ENCODE measurements at places on chromosomes 6 and 20.

GRCh38 chr20:57747861-57748481 lies 38.2 kb upstream of the PMEPA1 start:
- peak; percentile 38 for DNase-seq

DNA sequence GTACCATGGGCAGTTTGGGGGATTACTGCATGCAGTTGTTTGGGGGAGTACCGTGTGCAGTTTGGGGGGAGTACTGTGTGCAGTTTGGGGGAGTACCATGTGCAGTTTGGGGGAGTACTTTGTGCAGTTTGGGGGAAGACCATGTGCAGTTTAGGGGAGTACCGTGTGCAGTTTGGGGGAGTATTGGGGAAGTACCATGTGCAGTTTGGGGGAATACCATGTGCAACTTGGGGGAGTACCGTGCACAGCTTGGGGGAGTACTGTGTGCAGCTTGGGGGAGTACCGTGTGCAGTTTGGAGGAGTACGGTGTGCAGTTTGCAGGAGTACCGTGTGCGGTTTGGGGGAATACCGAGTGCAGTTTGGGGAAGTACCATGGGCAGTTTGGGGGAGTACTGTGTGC lies 22.3 kb downstream of the CDH4 start:
- DNase-seq = no peak

- no peak for DNase-seq
These were observed 147.1 kb downstream of the OR2B2 start for GRCh38 chr6:27765028-27765590.

GRCh38 chr6:45864651-45865050 lies 151.0 kb downstream of the CLIC5 start:
- DNase-seq = no peak

GRCh38 chr20:300345-300990 lies 3.1 kb downstream of the ZCCHC3 start:
- no peak for DNase-seq

GRCh38 chr20:8156235-8157079 lies 24.4 kb downstream of the PLCB1 start:
- DNase-seq = no peak

DNA sequence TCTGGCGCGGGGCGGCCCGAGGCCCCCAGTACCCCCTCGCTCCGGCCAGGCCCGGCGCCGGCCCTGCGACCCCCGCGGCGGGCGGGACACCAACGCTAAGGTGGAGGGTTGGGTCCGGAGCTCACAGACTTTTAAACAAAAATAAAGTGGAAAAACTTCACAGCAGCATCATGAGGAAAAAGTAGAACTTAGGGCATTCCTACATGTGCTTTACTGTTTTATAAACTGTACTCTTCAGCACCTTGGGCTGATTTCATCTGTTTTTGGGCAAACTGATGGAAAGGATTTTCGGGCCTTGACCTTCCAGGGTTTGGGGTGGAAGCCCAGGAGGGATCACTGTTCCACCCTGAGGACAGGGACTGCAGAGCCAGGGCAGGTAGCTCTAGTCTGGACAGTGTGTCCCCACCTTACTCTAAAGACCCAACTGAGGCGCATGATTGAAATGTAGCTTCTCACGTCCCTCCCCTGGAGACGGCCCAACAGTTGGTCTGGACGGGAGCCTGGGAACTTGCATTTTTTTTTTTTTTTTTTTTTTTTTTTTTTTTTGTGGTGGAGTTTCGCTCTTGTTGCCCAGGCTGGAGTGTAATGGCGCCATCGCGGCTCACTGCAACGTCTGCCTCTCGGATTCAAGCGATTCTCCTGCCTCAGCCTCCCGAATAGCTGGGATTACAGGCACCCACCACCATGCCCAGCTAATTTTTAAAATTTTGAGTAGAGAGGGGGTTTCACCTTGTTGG lies 740 bp downstream of the NELFCD start:
- DNase-seq = no peak

DNA sequence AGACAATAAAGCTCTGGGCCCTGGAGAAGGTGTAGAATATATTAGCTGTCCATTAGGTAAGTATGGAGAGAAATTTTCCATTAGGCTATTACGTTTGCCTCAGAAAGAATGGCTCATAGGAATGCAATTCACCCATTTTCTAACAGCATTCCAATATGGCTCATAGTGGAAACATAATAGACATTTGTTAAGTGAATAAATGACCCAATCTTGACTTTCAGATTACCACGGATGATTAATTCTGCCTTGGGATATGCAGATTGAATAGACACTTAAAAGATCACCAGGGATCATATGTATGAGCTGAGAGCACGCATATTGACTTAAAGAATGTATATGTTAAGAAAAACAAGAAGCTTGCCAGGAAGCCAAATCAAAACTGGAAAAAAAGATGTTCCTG lies 209.1 kb upstream of the CDYL start:
- DNase-seq = no peak

DNA sequence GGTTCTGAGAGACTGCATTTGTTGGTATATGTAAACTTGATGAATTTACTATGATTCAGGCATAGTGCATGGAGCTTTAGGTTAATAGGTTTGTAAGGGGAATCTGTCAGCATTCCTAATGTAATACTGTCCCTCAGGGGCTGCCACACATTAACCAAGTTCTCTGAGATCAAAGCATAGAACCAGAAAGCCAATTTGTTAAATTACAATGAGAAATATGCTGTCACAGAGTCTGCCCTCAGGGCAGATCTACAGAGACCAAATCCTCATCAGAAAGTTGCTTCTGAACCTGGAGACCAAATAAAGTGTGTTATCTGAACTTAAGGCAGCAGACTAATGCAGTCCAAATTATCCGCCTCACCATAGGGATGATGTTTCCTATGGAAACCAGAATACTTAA lies 250.8 kb upstream of the HTR1E start:
- no peak for DNase-seq

DNA sequence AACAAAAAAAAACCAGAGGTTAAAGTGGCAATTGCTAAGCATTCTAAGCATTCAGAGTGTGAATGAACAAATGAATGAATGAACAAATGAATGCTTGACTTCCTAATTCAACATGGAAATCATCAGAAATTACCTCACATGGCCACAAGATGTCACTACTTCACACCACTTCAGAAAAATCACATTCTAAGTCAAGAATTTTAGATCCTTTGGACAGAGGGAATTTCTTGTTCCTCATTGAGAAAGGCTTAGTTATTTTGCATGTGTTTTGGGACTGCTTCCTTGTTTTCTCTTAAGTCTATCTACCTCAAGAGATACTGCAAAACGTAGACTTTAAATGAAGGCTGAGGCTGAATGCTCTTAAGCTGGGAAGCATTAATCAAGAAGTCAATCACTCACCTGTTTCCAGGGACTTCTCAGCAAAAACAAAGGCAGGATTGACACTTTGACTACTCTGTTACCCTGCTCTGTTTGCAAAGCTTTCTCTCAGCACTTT lies 120.2 kb downstream of the MBOAT1 start:
- DNase-seq = no peak

- DNase-seq = no peak
These were observed 52.8 kb upstream of the FILIP1 start for GRCh38 chr6:75546381-75546780.

GRCh38 chr6:170449835-170450753 lies 103.0 kb downstream of the PSMB1 start:
- DNase-seq = no peak

DNA sequence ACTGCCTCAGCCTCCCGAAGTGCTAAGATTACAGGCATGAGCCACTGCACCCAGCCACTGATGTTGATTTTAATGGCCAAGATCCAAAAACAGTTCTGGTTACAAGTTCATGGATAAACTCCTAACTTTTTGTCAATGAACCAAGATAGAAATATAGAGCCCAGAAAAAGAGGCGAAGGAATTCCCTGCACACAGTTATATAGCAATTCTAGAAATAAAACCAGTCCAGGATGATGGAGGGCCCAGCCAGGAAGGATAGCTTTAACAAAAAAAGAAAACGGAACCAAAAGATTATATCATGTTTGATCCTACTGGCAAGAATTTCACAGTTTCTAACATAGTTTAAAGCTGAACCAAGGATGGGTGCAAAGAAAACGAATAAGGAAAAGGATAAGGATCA lies 10.9 kb downstream of the EPB41L2 start:
- no peak for DNase-seq

DNA sequence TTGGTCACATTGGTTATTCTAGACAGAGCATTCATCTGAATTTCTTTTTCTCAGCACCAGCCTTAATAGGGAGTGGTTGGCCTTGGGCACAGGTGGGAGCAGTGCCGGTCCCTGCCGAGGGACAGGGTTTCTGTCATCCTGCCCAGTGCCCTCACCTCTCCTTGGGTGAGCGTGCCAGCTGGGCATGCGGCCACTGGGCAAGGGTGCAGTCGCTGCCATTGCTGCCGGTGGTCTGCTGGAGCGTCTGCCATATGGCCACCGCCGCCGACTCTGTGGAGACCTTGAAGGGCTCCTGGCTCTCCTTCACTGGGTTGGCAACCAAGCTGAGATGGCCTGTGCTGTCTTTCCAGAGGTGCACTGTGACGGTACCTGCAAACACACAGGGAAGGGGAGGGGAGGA lies 16.4 kb upstream of the UQCC2 start:
- DNase-seq = peak; percentile 81

DNA sequence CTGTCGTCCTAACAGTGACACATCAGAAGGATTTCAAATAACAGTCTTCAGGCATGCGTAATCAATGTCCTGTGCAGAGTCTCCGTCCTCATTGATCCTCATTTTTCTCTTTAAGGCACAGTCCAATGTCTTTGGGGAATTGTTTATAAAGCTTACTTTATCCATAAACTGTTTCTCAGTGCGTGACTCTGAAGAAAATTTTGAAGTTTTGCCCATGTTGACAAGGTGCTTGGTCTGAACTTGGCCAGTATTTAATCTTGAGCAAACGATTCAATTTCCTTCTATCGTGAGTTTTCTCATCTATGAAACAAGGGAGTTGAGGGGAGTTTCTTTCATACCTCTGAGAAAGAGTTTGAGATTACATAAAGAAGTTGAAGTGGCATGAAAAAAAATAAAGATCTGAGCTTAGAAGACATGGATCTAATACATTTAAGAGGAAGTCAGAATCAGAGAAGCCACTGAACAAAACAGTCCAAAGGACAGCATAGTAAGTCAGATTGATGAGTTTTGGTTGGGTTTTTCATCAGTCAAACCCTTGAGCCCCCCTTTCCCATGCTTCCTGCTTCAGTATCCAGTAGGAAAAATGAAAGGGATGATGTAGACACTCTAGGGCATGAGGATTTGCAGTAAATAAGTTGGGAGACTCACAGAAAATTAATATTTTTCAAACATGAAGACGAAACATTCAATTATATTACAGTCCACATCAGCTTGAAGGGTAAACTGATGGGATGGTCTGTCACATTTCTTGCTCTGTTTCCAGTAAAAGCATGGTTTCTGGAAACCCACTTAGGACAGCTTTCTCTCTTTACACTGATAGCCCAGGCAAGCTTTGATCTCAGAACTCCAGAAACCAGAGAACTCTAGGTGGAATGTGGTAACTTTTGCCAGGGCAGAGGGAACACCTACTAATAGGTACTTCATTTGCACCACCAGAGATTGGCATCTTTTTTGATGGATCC lies 8.1 kb downstream of the EDN1 start:
- no peak for DNase-seq

DNA sequence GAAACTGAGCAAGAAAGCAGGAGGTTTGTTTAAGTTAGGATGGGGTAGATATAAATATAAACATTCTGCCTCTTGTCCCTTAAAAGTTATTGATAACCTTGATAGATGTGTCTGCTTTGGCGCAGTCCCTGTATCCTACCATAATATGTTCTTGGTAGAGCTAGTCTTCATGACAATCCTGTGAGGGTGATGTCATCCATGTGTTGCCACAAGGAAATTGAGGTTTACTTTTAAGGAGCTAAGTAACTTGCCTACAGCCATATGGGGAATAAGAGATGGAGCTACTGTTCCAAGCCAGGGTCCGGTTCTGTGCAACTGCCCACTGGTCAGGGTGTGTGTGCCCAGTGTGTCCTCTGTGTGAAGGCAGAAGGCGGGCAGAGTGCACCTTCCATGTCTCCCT lies 78.5 kb downstream of the SSR1 start:
- no peak for DNase-seq

GRCh38 chr6:3011592-3011991 lies 11.9 kb downstream of the NQO2 start:
- DNase-seq = no peak

GRCh38 chr6:85680388-85680787 lies 37.7 kb upstream of the SYNCRIP start:
- DNase-seq = no peak

DNA sequence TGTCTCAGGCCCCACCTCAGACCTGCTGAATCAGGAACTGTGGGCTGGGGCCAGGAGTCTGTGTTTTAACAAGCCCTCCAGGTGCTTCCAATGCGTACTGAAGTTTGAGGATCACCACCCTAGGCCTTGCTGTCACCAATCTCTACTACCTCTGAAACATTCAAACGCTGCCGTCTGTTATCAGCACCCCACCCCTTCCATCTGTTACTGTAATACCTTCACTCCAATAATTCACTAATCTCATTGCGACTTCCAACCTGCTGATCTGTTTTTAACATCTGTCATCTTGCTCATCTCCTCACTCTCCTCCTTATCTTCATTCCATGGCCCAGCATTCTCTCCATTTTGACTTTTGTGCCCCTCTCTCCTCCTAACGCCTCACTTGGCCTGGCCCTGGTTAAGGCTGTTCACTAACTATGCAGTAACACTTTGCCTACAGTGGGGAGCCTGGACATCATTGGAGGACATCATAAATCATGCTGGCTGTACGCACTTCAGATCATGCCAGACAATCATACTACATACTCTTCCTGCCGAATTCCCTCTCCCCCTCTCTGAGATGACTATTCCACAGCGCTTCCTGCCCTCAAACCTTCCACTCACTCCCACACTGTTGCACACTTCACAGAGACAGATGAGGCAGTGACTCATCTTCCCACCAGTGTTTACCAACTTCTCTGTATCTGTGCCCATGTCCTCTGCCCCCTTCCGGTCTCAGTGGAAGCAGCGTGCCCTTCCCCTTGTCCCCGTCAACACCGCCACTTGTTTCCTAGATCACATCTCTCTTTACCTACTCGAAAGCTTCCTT lies 3.0 kb upstream of the GUCA1B start:
- DNase-seq = no peak

DNA sequence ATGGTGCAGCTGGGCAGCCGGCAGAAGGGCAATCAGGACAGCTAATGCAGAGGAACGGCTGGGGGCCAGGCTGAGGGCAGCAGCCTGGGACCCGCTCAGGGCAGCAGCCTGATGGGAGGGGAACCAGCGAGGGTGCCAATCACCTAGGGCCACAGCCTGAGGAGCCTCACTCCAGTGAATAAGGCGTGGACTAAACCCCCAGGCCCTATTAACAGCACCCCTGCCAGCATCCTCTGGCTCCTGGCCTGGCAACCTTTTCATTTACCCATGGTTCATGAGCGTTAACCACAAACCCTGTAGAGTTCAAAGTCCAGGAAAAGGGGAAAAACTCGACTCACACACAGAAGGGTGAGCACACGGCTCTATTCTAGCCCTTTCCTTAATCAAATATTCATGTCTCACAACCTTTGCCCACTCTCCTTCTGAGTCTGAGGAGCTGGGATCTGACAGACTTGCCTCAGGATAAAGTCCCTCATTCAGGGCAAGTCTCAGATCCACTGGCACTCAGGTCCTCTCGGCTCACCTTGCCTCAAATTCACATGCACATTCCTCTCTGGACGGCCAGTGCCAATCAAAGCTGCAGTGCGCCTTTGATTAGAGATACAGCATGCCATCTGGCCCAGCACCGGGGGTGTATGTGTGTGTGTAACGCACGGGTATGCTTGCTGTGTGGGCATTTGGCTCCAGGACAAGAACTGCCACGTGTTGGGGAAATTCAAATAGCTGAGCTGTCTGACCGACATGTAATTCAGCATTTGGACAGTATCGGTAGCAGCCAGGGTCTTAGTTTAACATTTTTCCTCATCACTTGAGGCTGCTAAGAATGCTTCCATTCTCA lies 86.9 kb upstream of the TRAF3IP2 start:
- DNase-seq = no peak

- no peak for DNase-seq
These were observed 8.7 kb downstream of the GPX6 start for GRCh38 chr6:28506807-28507475.
